ENCODE measurements at places on chromosomes 5 and 9. TPM values are rescaled to one million over a fixed set of nuclear protein-coding genes. Genes with fewer than 3 reads are reported as not detected.

DNA sequence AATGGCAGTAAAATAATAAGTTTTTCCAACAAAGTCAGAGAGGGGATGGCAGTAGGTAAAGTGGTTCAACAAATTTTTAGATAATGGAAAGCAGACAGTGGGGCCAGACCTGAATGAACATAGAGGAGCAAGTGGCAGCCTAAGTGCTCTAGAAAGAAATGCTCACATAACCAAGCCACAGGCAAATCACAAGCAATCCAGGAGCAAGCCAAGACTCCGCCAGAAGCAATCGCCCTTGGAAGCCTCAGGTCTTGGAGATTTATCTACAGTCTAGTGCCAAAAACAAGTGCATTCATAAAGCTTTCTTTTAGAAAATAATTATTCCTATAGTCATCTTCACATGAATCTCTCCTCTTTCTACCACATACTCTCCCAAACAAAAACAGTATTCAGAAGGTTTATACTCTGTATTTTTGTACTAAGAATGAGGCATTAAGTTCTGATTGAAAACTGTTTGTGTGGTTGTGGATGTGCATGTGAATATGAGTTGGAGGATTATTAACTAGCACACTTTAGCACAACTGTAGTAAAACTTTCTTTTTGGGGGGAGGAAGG lies 375.5 kb downstream of the CDH9 start:
- no peak for DNase-seq

DNA sequence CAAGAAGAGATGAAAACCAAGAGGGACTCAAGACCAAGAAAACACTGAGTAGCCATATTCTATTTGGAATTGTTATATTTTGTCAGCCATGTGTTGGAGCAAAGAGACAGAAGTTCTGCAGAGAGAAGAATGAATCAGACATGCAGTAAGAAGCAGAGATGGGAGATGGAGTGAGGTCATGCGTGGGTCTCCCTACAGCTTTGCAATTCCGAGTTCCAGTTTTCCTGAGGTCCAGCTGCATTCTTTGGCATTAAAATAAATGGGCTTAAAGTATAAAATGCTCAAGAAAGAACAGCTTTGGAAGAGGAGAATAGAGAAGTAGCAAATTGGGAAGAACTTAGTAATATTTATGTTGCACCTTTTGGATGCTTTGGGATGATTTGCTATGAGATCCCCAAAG lies 361.6 kb downstream of the NPR3 start:
- no peak for DNase-seq

DNA sequence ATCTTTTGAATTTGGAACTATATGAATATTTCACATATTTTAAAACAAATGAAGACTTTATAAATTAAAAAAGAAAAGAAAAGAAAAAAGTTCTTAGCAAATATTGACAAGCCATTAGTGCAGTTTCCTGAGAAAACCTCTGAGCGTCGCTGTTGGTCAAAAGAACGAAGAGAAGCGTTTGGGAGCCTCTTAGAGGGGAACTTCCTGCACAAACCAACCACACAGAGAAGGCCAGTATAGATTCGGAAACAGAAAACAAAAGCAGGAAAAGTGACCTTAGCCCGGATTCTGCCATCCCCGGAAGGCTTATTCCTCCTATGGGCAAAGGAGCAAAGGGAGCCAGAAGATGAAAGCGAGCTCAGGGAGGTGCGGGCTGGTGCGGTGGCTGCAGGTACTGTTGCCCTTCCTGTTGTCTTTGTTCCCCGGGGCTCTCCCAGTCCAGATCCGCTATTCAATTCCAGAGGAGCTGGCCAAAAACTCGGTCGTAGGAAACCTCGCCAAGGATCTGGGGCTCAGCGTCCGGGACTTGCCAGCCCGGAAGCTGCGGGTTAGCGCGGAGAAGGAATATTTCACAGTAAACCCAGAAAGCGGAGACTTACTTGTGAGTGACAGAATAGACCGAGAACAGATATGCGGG lies at the start of gene PCDHGB2:
TSS of gene PCDHGB2 (plus strand) at position 205 of the 637 bp plus-strand sequence. CDS start at position 347, 142 bp downstream.
- no peak for DNase-seq

GRCh38 chr5:102720969-102721368 lies 34.1 kb upstream of the PAM start:
- no peak for DNase-seq

DNA sequence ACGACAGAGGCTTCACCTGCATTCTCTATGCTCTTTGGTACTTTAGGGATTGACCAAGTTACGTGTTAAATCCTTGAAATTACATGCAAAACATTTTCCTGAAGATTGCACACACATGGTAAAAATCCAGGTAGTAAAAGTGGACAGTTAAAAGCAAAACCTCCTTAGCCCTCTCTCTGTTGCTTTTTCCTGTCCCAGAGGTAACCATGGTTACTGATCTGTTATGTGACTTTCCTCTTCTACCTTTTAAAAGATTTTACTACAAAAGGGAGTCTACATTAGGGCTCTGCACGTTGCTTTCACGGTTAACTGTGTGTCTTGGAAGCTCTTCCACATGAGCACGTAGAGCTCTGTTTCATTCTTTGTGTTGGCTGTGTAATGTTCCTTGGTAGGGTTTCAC lies 97.0 kb downstream of the PPARGC1B start:
- DNase-seq, result no peak

DNA sequence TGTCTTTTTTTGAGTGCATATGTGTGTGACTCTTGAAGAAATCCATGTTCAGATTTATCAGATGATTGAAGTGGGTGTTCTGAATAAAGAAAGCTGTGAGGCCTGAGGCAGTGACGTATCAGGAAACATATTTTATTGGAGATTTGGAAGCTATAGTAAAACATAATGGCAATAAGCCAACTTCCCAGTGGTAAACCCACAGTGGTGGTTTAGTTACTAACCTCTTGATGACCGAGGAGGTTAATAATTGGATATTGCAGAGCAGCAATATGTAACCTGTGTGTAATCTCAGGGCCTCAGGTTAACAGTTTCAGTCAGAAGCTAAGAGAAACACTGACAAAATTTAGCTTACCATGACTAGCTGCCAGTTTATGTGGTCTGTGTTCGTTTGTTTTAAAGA lies 6.9 kb downstream of the RGMB start:
- no peak for DNase-seq

QSOX2 gene
- polyA plus RNA-seq, result 14.2 TPM

GRCh38 chr5:154384480-154385235 lies 61.1 kb upstream of the SAP30L start:
- DNase-seq, result no peak

DNA sequence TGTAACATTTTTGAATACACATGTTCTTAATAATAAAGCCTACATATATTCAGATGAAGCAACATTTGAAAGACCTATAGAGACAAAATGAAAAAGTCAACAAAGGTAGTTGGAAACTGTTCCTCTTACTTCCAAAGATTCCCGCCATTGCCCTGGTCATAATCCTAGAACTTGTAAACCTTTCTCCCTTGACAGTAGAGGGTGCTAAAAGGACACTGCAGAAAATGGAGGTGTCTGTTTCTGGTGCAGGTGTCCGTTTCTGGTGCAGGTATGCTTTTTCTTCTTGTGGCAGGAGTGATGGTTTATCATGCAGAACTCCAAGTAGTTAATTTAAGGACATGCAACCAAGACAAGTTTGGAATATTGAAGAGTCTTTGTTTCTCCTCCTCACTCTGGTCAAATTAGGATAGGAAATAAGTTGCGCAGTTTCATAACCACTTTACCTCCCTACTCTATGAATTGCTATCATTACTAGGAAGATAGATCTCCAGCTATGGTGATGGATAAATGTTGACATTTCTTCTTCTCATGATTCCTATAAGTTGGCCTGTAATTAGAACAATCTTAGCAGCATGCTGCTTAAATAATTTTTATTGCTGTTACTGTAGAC lies 56.0 kb upstream of the FAM174A start:
- no peak for DNase-seq

TEK gene
- 49.2 TPM for polyA plus RNA-seq

WNT8A gene
- polyA plus RNA-seq, result 0.10 TPM

DNA sequence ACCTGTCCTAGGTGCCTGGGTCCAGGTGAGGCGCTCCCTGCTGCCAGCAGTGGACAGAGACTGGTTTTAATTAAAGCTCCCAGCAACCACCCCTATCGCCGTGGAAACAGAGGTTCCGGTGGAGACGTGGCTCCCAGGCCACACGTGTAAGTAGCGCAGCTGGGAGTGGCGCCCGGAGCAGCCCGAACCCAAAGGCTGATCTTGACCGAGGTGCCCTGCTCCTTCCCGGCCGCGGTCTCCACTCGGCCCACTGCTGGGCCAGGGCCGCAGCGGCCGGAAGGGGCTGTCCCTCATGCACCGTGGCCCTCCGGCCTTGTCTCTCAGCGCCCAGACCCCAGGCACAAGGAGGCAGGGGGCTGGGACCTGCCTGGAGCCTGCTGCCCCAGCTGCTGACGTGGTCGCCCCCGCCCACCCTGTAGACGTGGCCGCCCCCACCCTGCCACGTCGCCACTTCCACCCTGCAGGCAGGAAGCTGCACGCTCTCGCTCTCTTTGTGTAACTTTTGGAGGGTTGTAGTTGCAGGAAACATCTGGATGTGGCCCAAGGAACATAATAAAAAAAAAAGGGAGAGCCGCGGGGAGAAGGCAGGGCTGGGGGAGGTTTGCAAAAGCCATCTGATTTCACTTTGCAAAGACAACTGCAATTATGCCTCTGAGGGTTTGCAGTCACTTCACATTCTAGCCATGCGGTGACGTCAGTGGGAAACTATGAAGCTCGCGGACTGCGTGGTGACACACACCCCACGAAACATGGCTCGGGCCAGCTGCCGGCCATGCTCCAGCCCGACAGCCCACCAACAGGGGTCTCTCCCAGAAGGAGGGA lies 129.9 kb downstream of the RXRA start:
- peak; percentile 76 for DNase-seq

DNA sequence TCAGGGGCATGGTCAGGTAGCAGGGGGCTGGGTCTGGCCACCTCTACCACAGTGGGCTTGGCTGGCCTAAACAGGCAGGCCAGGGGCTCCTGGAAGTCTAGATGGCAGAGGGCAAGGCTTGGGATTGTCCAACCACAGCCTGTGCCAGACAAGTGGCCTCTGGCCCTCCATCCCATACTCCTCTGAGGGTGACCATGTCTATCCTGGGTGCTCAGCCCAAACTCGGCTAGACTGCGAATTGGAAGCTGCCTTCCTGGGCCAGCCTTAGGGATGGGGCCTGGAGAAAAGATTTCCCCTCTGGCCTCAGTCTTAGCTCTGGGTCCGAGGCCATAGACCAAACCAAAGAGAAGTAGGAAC lies 110.5 kb downstream of the PHF2 start:
- no peak for DNase-seq

DNA sequence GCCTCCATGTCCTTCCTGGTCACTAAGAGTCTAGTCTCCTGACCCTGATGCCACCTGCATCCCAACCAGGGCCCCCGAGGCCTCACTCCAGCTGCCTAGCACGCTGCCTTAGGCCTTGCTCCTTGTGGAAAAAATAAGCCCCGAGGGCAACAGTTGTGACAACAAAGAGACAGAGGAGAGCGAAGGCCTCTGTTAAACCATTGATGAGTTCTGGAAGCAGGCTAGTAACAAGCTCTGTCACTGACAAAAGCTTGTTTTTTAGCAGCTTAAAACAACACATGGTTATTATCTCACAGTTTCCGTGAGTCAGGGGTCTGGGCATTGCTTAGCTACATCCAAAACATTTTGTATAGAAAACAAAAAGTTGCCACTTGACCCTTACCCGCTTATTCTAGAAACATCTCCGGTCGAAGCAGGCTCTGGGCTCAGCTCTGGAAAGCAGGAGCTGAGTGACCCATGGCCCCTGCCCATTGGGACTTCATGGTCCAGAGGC lies 48.2 kb upstream of the TBC1D2 start:
- DNase-seq, result no peak

DNA sequence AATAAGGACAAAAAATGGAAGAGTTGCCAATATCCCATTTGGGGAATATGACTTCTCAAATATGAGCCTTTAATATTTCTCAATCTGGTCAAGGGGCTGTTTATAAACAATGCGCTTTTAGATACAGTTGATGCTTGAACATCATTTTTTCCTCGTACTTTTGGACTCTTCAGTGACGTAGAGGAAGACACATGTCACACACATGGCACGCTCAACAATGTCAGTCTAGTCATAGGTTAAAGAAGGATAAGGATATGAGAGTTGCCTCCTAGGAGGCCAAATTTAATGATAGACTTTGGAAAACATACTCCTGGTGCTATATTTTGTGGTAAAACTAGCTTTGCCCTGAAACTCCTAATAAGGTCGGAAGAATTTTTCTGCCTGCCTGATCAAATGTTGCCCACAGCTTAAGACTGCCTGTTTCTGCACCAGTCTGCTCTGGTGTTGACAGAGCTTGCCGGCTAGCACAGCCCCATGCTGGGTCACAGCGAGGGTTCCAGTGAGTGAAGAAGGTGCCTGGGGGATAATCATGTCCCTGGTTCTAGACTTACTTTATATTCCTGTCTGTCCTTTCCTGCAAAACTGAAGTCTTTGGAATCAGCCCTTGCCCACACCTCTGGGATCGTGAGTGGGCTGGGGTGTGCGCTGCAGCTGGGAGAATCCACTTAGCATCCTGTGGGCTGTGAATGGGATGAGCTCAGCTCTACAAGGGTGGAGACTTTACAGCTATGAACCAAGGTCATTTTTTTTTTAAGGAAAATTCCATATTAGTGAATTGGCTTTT lies 230.8 kb upstream of the IRX4 start:
- DNase-seq, result no peak

C5 gene
- polyA plus RNA-seq, result 17.5 TPM

DNA sequence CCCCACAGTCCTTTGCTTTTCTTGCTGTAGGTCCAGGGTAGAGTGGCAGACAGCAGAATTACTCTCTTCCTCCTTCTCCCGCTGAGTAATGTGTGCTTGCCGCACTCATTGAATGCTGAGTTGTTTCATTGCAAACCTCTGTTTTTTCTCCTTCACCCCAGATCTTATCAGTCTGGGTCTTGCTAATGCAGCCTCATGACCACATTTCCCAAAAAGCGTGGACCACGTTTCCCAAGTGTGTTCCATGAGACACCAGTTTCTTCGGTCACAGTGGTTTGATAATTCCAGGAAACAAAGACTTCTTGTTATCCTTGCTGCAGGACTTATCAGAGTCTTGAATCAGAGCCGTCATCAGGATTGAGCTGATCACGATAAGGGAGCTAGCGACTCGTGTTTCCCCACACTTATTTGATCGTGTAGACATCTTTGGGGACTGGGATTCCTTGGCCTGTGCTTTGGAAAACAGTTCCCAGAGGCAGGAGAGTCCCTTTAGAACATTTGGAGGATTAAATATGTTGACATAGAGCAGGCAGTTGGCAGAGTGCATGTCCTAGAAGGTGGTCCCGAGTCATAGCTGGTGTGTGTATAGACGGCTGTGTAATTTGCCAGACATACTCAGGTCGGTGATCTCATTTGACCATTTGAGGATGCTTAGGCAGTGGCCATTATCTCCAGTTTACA lies 4.4 kb downstream of the LRRC8A start:
- DNase-seq, result no peak

DNA sequence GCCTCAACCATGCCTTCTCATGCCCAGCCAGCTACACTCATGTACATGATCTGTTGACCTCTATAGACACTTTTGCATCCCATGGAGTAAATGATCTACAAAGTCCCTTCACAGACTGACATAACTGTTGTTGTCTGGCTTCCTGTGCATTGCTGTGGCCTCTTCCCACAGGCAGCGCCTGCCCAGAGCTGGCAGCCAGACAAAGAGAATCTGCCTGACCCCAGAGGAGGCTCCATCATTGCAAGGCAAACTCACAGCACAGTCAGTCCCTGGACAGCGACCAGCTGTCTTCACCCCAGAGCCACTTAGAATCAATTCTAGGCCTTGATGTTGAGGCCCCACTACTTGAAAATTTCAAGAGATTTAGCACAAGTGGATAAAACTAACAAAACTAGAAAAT lies 65.5 kb downstream of the INSYN2B start:
- peak; percentile 41 for DNase-seq

All from right renal cortex interstitium (tissue), 3 donors.